SK-N-SH (cell line): ENCODE measurements at places on chromosomes 6 and 20.

- DNase-seq: no peak
Observed at GRCh38 chr6:110183292-110183885, 3.2 kb downstream of the CDC40 start.

DNA sequence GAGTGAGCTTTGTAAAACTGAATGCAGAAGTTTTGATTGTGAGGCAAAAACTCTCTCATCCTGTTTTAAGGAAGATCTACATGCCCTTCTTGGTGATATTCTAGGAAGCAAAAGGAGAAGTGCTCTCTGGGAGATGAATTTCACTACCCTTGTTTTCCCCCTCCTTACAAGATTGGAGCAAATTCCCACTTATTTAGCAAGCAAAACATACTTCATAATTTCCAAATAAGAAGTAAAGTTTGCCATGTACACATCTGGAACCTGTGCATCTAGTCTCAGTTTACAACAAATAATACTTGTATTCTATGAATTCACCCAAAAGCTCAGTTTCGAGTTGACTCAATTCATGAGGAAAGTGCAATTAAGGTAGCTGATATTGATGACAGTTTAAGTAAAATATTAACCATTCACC is 27.6 kb upstream of the IFNGR1 start:
- DNase-seq: no peak

- DNase-seq: no peak
Observed at GRCh38 chr6:110449541-110449895, 26.9 kb downstream of the SLC22A16 start.

GRCh38 chr6:110214338-110214737 is 34.1 kb downstream of the CDC40 start:
- no peak for DNase-seq

DNA sequence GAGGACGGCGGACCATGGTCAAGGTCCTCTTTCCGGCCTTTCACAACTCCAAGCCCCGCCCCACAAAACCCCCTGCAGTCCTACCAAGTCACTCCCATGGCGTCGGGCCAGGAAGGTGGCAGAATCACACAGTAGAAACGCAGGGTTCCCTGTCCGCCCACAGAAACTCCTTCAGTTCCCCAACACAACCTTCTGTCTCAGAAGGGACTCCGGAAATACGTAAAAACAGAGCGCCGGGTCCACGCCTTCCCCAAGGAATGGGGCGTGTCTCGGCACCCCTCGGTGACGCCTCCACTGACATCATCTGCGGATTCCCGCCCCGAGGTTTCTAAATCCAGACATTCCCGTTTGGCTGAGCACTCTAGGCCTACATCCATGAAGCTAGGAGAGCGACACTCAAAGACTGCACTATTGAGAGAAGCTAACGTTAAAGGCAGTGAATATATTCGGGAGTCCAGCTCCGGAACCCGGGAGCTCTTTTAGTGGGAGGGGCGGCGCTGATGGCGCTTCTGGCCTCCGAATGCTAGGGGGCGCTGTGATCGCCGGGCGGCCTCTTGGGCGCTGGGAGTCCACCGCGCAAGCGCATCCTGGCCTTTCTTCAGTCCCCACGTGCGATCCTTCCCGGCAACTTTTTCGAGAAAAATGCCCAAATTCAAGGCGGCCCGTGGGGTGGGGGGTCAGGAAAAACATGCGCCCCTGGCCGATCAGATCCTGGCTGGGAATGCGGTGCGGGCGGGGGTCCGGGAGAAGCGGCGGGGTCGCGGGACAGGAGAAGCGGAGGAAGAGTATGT is at the start of the genes BYSL and MED20:
BYSL (plus strand) TSS at position 579 of the 791 bp plus-strand sequence; CDS start at position 643, 64 bp downstream.
MED20 (minus strand) TSS at position 219 of the 791 bp plus-strand sequence; CDS start at position 98, 121 bp downstream.
- DNase-seq: peak; percentile 95
